ENCODE measurements at places on chromosomes 4 and X.

DNA sequence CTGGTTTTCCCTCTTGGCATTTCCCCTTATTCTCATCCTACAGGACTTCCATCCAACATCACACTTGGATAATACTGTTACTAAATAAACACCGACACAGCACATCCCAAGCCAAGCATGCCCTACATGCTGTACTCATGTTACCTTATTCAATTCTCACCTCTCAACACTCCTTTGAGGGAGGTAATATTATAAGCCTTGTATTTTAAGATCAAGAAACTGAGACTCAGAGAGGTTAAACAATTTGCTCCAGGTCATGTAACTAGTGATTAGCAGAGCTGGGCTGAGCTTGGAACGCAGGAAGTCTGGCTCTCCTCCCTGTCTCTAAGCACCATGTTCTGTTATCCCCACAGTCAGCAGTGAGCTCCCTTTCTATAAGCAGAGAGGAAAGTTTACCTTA is 333.6 kb upstream of the IGFBP7 start:
- ATAC-seq, result no peak

DNA sequence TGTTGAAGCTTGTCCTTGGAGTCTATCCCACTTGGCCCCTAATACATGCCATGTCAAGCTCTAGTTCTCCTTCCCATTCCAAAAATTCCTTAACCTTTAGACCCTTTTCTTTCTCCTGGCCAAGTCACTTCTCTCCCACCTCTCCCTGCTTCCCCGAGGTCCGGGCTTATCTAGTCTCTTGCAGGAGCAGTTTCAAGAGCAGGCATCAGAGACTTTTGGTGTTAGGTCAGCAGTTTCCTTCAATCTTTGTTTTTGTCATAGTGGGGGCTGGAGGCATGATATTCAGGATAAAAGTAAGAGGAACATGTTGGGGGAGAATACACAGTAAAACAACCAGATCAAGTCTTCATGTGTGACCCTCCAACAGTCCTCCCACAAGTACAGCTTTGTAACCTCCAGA is 11.5 kb upstream of the IDS start:
- ATAC-seq, result no peak

DNA sequence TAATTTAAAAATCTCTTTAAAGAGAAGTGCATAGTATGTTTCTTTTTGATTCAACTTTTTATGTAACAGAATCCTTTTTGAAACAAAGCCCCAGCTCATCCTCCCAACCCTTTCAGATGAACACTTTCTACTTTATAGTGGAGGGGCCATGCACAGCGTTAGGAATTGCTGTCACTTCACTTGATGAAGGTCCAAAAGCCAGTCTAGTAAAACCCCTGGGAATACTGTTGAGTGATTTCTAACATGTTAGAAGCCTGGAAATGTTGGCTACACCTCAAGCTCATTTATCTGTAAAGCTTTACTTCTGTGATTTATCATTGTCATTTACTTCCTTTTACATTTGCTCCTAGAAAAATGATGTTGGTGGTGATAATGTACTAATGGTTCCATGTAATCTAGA is 1608.9 kb upstream of the TENM3 start:
- no peak for ATAC-seq

DNA sequence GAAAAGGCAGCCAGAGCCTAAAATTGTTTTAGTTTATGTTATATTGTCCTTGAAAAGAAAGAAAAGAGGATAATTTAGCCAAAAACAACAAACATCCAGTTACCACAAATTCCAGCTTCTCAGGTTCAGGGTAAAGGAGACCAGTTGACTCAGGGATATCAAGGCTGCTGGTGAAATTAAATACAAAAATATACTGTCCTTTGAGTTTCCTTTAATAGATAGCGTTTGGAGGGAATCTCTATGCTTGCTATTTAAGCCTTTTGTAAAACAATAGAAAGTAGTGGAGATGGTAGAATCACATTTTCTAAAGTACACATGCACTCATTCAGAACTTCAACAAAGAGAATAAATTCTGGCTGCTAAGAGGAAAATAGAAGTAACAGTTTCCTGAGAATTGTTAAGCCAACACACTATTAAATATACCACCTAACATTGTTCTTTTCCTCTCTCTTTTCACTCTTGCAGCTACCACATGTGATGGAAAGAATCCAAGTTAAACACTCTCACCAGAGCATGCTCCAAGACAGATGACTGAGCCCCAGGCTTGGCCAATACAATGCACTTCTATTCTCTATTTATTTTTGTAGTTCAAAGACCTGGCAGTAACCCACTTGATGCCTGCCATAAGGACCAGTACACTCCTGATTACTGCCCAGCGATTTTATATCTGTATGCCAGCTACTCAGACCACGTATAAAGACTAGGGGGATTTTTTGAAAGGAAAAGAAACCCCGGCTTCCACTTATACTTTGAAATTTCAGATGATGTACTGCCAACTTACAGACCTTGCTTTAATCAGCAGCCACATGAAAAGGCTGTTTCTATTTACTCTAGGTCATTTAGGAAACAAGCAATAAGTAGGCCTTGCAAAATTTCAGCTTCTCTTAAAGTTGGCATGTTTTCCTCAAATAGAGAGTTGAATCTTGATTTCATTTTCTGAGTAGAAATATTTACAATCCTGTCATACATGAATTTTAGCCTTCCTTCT is 756.9 kb downstream of the FAT4 start:
- ATAC-seq, result peak; percentile 33

DNA sequence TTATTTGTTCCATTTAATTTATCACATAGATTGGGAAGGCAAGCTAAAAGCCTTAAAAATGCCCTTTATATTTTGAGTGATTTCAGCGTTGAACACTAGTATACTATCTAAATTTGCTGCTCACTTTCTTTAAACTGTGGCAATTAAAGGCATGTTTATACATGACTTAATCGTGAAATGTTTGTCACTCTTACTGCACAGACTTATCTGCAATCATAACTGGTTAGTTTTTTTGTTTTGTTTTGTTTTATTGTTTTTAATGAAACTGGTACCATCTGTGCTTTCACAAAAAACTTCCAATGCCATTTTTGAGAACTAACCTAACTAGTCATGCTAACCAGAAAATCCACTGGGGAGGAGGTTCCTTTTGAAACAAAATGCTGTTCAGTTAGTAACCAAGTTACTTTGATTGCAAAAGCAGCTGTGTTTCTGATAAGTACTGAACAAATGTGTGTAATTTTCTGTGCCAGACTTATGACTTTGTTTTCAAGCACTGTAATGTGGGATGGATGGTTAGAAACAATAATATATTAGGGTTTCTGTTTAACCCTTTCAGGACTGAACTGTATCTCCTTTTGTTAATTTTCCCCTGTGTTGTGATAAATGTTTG is 56.1 kb downstream of the CCKAR start:
- no peak for ATAC-seq

GRCh38 chr4:161540265-161540664 is 623.5 kb downstream of the FSTL5 start:
- no peak for ATAC-seq

DNA sequence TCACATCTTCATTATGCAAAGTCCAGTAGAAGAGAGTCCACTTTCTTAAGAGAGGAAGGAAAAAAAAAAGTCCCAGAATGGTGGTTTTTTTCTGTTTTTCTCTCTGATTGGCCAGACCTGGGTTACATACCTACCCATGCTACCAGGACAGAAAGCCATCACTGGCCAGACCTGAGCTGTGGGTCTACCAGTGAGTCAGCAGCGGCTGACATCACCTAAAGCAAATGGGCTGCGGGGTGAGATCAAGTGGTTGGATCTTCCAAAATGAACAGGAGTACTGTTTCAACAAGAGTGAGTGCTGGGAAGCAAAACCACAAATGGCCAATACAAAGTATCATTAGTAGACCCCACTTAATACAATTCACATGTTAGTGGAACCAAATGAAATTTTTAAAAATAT is 1.6 kb upstream of the NDST3 start:
- ATAC-seq, result no peak

- no peak for ATAC-seq
Observed at GRCh38 chr4:84126061-84126787, 372.9 kb downstream of the NKX6-1 start.

DNA sequence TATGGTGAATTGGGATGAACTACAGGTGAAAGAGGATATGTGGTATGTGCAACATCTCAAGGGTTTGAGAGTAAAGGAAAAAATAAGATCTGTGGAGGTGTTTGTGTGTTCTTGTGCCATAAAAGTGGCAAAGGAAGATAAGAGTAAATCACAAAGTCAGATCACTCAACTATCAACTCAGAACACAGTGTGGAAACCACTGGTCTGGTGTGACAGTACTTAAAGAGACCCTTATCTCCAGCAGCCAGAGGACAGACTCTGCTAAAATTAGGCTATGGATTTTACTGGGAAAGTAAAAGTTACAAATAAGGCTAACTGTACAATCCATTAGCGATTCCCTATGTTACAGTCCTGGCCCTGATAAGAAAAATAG is 54.0 kb upstream of the PRDM8 start:
- ATAC-seq, result no peak

DNA sequence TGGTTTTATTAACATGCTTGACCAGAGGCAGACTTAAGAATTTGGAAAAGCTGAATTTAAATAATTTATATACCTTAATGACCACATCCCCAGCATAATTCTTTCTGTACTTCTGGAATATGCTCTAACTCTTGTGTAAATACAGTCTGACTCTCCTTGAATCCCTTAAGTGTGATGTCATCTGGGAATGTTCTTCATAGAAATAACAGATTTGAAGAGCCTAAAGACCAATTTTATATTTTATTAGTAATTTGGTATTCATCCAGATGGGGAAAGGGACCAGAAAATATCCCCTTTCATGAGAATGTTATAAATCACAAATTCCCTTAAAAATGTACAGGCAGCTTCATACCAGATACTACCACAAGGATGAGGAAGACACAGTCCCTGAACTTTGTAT is 58.3 kb downstream of the KCNIP4 start:
- no peak for ATAC-seq

- ATAC-seq, result peak; percentile 77
Observed at GRCh38 chrX:118225711-118226428, 109.3 kb upstream of the KLHL13 start.

GRCh38 chr4:112845386-112845785 is 204.1 kb upstream of the ANK2 start:
- no peak for ATAC-seq

DNA sequence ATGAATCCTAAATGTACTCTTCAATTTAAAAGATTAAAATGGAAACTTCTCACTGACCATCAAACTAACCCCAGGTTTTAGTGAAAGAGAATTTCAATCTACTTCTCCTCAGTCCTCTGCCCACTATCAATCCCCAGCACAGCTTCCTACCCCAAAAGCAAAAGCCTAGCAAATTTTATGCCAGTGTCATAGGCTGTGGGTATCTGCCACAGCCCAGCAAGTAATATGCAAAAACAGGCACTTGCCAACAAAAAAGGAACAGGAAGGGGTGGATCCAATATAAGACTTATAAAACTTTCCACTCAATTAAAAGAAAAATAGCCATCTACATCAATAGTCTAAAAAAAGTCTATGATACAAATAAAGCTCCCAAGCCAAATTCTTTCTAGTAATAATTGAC is 22.3 kb downstream of the CAMK2D start:
- no peak for ATAC-seq

- ATAC-seq, result no peak
Observed at GRCh38 chrX:120310861-120311726, at the start of gene TMEM255A. TMEM255A (minus strand) TSS chrX:120311461; CDS start chrX:120311309, 152 bp downstream.

- ATAC-seq, result no peak
Observed at GRCh38 chr4:166195101-166195500, 322.1 kb downstream of the TLL1 start.

DNA sequence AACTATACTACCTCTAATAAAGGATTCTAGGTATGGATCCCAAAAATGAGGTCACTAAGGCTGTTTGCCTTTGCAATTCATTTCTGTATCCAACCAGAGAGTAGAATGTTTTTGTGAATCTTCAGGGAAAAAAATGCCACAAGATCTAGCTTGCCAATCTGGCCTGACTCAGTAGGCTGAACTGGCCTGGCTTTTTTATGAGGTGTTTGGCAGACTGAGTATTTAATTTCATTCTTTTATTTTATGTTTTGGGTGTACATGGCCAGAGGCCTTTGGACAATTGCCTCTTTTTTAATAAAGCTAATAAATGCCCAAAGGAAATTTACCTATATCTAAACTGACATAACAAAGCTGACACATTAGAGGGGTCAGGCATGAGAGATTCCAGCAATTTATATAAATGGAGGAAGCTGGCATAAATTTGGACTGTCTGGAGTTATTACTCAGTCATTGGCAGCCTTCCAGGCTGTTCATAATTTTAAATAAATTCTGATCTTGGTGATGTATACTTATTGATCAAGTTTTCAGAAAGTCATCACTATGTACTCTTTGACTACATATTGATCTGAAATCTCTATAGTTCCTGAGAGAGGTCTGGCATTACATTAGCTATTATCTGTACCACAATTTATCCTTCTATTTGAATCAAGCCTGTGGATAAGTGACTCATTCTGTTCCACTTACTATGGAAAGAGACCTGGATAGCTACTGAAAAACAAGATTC is 376.4 kb upstream of the NOCT start:
- ATAC-seq, result no peak

- ATAC-seq, result no peak
Observed at GRCh38 chr4:82201303-82201702, 172.5 kb downstream of the HNRNPD start.

DNA sequence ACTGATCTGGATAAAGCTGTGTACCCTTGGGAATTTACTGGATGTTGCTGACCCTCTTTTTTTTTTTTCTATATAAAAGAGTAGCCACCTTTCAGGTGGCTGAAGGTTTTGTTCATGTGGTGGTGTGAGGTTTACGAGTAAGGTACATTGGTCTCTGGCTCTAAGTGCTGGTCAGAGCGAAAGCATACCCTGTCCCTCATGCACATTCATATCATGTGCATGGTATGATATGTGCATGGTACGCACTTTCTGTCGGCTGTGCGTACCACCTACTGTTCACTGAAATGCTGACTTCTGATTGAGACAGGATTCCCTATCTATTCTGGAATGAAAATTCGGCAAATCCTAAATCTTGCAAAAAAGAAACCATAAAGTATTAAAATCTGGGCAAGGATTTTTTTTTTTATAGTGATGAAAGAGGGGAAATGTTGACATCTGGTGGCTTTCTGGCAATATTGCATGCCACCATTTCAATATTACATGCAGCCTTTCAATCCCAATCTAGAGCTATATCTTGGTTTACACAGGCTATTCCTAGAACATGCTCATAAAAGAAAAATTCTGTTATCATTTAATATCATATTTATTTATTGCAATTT is 32.8 kb downstream of the FAM149A start:
- no peak for ATAC-seq

DNA sequence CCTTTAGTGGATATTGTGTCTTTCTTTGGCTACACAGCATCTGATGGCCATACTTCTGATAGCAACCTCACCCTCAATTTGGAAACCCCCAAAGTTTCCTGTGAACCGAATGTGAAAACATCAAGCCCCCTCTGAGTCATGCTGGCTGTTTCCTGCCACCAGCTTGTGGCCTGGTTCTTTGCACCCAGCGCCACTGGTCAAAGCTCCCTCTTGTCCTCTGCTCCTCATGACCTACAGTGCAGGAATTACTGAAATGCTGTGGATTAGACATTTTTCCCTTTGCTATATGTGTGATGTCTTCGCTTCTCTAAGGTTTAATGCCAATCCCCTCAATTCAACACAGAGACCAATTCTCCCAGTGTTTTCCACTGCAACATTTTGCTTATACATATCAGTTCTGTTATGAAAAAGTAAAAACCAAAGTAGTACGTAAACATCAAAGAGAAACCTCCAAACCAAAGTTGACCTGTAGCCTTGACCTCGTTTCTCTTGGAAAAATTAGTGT is 224.0 kb upstream of the TENM3 start:
- no peak for ATAC-seq
